Aorta (tissue), 5 donors: ENCODE measurements at places on chromosomes 2 and 18. TPM values are rescaled to one million over a fixed set of nuclear protein-coding genes. Genes with fewer than 3 reads are reported as not detected.

DNA sequence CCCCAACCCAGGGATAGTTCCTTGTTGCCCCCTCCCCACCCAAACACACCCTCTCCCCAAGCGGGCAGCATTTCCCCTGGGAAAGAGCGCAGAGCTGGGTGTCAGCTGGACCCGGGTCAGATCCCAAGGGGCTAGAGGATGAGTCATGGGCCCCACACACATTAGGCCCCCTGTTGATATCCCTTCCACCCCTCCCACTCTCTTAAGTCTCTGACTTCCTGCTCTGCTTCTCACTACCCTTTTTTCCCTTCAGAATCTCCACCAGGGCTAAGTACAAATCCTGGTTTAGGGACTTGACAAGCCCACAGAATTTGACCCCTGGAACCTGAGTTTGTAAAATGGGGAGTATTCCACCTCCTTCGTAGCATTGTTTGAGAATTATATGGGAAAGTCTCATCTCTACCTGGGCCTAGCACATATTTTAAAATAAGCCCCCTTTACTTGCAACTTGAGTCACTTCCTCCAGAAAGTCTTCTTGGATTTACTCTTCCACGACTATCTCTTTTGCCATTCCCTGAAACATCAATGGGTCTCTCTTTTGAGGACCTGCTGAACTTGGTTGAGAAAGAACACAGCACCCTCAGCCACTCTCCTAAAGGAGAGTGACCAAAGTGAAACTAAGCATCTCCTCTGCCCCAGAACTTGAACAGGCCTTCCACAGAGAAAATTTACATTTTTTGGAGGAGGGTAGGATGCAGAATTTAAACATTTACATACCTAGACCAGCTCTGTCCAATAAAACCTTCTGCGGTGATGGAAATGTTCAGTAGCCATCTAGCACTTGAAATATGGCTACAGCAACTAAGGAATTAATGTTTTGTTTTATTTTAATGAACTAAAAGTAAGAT is 4.7 kb downstream of the RTKN start:
- DNase-seq = no peak

DNA sequence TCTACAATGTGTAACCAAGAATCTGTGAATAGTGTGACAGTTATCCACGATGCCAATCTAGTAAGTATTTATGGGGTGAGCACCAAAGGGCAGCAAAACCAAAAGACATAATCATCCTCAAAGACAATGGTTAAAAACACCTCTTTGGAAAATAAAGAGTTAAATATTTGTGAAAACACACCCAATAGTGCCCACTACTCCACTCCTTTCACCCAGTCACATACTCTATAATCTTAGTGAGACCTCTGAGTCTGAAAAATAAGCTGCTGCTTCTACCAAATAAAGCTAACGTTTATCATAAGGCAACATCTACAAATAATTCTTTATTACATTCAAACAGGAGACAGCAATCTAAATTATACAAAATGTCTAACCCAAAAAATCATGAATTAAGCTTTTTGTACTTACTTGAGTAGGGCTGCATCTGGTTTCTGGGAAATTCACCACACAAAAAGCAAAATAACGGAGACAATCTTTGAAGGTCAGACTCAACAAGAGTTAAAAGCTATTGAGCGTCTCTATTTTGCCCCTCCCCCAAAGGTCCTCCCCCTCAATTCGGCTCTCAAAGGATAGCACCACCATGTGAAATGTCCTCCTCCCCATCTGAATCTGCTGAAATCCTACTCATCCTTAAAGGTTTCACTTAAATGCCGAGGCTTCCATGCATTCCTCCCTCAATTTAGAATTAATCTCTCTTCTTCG is 2.0 kb downstream of the RAPH1 start:
- no peak for DNase-seq

DNA sequence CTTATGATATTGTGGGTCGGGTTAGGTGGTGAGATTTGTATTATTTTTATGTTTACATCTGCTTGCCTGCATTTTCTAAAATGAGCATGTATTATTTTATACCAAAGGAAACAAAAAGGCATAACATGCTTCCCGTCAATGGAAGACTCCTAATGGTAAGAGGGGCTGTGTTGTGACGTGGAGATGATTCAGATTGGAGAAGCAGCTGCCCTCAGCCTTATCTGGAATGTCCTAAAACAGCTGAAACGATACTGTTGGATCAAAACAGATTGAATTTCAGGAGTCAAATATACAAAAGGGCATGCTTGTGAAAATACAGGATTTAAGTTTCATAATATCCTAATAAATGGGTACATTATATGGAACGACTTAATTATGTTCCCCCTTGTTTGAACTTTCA is 19.0 kb downstream of the DGKD start:
- no peak for DNase-seq

- no peak for DNase-seq
Observed at GRCh38 chr2:228735697-228736096, 535.4 kb downstream of the PID1 start.

DNA sequence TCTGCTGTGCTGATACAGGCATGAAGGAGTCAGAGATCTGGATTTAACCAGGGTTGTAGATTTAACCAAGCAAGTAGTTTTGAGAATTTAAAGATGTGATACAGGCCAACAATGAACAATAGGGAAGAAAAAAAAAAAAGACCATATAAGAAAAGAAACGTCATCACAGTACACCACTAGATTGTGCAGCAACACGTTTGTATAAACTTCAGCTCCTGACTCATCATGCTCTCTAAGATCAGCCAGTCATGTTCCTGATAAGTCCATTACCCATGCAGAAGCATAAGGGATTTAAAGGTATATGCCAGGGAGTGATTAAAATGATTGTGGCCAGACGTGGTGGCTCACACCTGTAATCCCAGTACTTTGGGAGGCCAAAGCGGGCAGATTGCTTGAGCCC is 22.3 kb upstream of the ERICH2 start:
- DNase-seq = no peak

- DNase-seq = no peak
Observed at GRCh38 chr18:24928301-24928878, 423.6 kb downstream of the ZNF521 start.

GRCh38 chr2:130827502-130828251 is 9.0 kb upstream of the ARHGEF4 start:
- DNase-seq = peak; percentile 8

DNA sequence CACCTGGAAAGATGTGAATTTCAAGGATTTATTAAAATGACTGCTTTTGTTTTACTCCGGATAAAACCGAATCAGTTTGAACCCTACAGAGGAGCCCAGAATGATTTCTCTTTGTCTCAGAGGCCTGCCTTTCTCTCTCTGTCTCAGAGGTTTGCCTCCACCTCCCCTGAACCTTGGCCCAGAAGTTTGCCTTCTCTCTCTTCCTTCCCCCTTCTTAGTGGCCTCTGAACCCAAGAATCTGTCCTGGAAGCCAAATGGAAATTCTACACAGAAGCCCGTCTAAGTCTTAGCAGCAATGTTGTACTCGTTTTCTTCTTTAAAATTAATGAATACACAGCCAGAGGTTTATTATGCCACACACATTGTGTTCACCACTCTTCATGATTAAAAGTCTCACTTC is 200.7 kb downstream of the SOCS6 start:
- DNase-seq = no peak

DNA sequence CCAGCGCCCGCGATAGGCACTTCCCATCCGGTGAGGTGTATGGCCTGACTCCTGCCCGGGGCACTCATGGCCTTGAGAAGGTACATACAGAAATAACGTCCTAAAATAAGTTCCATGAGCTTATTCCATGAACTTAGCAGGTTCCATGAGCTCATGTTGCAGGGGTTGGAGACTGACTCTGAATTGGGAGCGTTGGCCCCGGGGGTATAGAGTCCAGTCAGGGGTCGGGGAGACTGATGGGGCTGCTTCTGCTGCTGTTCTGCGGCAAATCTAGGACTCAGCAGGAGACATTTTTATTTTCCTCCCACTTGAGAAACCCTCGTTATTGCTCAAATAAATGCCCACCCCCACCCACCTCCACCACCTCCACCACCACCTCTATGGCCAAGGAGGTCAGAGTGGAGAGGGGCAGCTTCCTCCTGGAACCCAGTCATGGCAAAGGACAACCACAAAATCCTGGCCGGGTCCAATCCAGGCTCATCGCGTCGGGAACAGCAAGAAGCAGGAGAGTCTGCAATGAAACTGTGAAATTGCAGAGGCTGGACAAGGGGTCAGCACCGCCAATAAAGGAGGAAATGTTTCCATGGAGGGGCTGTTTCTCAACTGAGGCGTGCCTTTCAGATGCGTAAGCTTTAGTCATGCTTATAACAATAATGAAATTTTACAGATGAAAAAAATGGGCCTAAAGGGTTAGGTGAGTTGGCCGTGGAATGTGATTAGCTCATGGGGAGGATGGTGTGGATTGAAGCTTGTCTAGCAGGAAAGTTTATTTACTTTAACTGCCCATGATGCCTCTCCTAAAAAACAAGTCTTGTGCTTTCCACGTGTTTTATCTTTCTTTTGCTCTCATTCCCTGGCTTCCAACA is 136.6 kb upstream of the ALKAL2 start:
- no peak for DNase-seq

DNA sequence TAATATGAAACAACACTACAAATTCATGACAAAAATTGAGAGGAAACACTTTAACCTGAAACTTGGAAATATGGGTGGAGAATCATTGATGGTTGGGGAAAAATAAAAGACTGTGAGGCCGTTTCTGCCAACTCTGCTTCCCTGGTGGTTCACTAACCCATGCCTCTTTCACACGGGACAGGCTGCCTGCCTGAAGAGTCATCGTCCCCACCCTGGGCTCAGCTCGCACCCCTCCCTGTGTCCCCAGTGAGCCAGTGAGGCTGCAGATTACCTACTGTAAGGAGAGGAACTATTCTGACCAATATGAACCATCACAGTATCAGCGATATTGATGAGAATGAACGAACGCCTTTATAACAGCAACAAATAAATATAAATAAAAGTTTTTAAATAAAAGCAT is 357.8 kb upstream of the CDH20 start:
- no peak for DNase-seq

GRCh38 chr2:26009567-26009963 is 24.3 kb upstream of the RAB10 start:
- no peak for DNase-seq

- no peak for DNase-seq
Observed at GRCh38 chr2:2901384-2902345, 476.0 kb downstream of the EIPR1 start.

GRCh38 chr2:216002101-216002678 is 11.2 kb downstream of the MREG start:
- no peak for DNase-seq

DNA sequence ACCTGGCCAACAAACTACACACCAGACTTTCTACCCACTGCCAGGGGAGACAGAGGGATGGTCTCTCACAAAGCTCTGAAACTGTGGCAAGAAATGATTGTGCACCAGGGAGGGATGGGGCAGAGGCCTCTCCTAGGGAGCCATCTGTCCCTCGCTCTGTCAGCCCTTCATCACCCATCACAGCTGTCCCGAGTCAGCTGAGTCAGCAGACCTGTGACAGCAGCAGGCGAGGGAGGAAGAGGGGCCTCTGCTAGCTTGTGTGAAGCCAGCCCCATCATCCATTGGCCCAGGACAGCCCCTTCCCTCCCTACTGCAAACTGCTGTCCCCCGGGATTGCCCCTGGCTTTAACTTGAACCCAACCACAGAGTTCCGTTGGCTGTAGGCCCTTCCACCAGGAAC is 5.0 kb downstream of the SH2D6 start:
- no peak for DNase-seq

Gene CNGA3
- not detected for polyA plus RNA-seq

Gene CRYGD
- polyA plus RNA-seq = not detected

Gene SCN9A
- polyA plus RNA-seq = 0.51 TPM

Gene PSMD14
- polyA plus RNA-seq = 21.0 TPM

Gene HOXD10
- not detected for polyA plus RNA-seq

Gene SLC20A1
- polyA plus RNA-seq = 7.0 TPM
